Stimulated activated CD4-positive, alpha-beta T cell treated with anti-CD3 and anti-CD28 coated beads, Interleukin-15, amount 100 ng/mL, for 1 hour (primary cell): ENCODE measurements at places on chromosomes 7 and 10.

GRCh38 chr10:85618841-85619240 is 747.8 kb downstream of the GRID1 start:
- no peak for DNase-seq

- no peak for DNase-seq
Measured at GRCh38 chr10:48333856-48334255, 27.4 kb downstream of the MAPK8 start.

DNA sequence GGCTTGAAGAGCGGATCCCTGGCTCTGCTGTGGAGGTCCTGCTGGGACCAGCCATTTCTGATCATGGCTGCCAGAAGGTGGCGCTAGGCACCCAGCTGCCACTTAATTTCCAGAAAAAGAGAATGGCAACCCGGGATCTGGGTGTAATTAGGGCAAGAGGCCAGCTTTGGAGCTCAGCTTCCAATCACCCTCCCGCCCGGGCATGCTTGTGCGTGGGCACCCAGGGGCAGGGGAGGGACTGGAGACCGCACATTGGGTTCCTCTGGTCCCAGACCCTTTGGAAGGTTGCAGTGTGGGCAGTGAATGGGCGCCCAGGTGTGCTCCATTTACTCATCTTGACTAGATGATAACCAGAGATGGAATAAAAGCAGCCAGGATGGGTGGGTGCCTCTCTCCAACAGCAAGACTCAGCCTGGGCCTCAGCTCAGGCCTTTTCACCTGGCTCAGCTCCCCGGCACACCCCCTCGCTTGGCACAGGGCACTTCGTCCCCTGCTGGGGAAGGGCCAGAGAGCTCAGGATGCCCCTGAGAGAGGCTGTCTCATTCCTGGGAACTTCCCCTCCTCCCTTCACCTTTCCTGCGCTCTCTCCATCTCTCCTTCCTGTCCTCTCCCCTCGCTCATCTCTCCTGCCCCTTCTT is 14.7 kb downstream of the FAM241B start:
- no peak for DNase-seq

DNA sequence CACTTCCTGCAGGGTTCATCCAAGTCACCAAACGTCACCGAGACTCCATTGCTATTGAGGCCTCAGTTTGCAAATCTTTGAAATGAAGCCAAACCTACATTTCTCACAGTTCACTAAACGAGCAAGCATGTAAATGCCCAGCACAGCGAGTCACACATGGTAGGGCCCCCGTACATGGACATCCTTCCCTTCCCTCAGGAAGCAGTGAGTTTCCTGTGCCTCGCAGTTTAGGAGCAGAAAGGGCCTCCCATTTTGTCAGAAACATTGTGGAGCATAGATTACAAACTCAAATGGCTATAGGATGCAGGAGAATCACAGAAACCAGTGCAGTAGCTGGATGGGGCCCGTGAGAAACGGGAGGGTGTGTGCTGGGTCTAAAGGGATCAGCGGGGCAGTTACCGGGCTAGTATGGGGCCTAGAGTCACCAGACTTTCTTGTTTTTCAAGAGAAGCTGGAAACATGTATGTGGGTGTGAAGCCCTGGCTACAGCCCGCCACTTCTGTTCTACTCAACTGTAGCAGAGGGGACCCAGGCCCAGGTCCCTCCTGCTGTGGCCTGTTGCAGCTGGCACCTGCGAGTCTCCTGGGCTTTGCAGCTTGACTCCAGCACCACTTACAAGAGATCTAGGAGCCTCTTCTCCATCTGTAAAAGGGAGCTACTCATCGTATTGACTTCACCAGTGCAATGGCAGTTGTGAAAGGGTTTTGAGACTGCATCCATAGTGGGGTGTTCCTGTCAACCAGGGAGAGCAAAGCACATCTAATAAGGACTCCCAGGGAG is 14.2 kb upstream of the SLC18A3 start:
- DNase-seq, result no peak

DNA sequence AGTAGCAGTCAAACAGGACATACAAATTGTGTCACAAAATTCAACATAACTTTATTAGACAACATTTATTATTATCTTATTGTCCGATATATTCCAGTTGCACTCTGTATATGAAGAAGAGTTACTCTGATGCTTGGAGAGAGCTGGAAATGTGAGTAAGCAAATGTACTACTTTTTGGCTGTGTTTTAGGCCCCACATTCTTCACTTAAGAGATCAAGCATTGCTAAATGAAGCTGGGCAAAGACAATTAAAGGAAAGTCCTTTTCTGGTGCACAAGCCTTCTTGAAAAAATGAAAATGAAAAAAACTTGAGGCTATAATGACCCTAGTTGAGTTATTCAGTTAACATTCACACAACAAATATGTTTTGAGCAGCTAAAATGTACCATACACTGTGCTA is 26.1 kb downstream of the MYPN start:
- no peak for DNase-seq

- DNase-seq, result no peak
Measured at GRCh38 chr10:88115407-88115806, 252.0 kb downstream of the PTEN start.

- DNase-seq, result peak; percentile 16
Measured at GRCh38 chr10:98425511-98426352, 10.8 kb upstream of the PYROXD2 start.

GRCh38 chr10:46520381-46520780 is 36.1 kb downstream of the GPRIN2 start:
- DNase-seq, result no peak

GRCh38 chr7:155973451-155973997 is 161.3 kb upstream of the SHH start:
- no peak for DNase-seq

DNA sequence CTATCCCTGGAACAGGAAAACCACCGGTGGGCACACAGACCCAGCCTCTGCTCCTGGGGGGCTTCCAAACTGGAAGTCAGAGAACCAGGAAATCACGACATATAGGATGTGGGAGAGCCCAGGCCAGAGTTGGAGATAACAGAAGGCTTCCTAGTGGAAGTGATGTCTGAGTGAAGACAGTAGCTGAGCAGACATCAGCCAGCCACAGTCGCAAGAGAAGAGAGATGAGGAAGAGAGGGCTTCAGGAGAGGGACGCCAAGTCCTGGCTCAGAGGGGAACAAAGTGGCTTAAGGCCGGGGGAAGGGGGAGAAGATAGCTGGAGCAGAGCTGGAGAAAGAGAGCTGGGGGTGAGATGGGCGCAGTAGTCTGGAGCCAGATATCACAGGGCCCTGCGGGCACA is 30.9 kb upstream of the ELN start:
- DNase-seq, result no peak

DNA sequence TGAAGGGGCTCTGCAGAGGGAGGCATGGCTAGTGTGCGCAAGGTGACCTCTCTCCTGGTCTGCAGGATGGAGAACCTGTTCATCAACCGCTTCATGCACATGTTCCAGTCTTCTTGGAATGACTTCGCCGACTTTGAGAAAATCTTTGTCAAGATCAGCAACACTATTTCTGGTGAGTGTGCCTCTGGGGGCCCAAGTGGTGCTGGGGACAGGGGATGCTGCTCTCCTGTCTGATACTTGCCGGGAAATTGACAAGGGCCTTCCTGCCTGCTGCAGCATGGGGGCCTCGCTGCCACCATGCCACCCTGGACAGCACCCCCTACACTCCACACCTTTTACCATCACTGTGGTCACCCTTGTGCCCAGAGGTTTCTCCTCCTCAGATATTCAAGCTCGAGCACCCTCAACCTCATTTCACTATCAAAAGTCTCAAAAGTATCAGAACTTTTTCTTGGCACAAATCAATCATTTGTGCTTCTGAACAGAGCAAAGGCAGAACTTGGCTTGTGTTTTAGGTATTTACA is 50.0 kb downstream of the ALOX5 start:
- DNase-seq, result no peak

DNA sequence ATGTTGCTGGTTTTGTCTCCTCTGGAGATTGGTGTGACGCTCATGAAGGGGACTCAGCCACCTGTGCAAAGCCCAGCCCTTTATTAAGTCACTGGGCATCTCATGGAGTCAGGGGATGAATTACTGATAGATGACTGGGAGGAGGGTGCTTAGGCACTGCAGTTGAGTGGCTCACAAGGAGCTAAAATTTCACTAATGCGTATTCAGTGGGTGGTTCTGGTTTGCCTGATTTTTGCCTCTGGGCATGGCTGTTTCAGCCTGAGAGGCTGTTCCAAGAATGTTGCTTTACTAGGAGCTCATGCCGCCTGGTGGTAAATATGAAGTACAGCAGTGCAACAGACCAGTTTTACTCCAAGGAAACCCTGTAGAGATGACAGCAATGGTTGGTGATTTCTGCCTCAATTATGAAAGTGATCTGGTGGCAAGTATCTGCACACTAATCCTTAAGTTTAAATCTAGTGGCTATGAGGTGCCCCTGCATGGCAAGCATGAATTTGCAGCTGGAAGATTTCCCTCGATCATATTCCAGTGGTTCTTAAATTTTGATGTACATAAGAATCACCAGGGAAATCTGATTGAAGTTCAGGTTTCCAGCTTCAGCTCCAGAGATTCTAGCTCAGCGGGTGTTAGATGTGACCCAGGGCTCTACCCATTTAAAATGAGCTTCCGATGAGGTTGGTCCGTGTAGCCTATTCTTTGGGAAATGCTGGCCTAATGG is 19.9 kb downstream of the ACTA2 start:
- DNase-seq, result no peak

GRCh38 chr10:125778556-125778955 is 2.9 kb upstream of the MMP21 start:
- no peak for DNase-seq

GRCh38 chr10:71561003-71561574 is 158.5 kb downstream of the C10orf105 start:
- no peak for DNase-seq

GRCh38 chr10:101367569-101368453 is 13.8 kb downstream of the BTRC start:
- DNase-seq, result no peak

DNA sequence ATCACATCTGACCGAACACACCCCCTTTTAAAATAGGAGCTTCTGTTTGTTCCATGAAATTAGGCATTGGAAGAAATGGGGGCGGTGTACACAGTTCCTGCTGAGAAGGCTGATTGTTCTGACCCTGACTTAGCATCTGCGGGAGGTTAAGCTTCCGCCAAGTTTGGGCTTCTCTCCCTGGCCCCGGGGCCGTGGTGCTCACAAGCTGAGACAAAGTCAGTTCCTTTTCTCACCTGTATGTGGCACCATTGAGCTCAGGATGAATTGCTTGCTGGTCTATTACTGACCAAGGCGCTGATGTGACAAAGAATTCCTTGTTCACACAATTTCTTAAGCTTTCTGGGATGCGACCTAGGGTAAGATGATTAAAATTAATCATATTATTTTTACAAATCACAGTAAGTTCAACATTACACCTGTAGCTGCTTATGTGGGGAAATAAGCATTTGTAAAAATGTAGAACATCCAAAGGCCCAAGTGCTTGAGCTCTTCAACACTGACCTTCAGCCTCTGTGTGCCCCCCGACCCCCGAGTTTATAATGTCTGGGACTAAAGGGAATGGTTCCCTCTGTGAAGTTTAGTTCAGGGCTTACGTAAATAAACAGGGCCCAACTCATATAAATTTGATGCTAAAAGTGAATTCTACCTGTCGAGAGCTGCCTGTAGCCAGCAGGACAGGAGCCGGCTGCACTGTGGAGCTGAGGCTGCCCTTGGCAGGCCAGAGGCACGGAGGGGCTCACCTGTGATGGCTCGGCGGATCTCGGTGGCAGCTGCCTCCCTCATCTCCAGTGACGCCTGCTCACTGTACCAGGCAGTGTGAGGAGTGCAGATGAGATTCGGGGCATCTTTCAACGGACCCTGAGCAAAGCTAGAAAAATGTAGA is 50.8 kb downstream of the ZRANB1 start:
- DNase-seq, result no peak

DNA sequence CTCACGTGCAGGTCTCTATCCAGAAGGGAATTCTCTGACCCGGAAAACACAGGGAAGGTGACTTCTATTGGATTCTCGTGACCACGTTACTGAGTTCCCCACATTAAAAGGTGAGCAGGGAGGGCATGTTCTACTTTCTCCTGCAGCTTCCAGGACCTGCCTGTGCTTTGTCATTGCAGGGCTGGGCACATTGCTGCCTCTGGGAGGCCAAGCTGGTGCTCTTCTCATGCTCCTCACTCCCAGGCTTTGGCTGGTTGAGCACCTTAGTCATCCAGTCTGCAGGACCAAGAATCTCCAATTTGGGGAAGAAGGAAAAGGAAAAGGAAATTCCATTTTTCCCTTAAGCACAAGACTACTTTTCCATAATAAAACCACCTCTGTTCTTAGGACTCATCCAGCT is 86.5 kb upstream of the TMEM72 start:
- no peak for DNase-seq

DNA sequence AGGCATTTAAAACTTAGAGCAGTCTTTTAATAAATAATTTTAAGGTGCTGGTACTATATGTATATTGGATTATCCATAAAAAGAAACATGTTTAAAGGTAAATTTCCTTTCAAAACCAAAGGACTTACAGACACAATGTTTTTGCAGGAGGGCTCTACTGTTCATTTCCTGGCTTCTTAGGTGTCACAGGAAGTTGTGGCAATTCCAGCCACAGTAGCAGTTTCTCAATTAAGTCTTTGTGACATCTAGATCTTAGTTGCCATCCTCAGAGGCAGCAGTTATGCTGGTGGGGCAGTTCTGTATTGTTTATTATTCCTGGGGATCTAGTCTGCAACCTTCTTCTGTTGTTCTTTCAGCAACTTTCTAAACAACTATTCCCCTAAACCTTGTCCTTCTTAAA is 460.1 kb downstream of the MAGI2 start:
- DNase-seq, result no peak

DNA sequence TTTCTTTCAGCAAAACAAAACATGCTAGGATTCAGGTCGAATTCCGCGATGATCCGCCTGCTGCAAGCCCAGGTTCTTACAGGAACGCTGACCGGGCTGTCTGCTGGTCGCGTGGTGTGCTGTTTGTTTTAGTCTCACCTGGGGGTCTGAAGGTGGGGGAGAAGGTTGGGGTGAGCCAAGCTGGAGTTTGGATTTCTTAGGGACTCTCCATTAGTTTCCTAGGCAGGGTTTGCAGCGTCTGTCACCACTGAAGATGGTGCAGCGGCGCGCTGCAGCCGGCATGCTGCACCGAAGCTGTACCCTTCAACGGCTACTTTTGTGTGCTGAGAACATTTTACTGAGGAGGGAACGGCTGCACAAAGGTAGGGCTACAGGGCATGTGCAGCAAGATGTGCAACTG is 48.7 kb downstream of the GCC1 start:
- no peak for DNase-seq

DNA sequence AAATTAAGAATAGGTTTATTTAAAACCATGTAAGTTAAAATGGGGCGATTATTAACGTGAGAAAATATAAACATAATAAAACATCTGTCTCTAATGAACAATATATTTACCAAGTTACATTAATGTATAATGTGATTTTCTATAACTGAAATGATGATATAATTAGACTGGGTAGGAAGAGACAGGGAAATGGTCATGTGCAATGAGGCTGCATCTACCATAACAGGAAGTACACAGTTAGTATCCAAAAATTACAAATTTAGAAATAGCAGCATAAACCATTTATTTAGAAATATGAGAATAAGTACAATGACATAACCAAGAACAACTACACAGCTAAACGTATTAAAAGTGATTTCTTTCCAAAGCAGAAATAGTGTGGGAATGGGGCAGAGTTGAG is 25.8 kb upstream of the BET1 start:
- no peak for DNase-seq
